NCI-H2029 treated with DMSO at 0.1 percent for 48 hours (cell line): ENCODE measurements at places on chromosomes 5 and 9.

DNA sequence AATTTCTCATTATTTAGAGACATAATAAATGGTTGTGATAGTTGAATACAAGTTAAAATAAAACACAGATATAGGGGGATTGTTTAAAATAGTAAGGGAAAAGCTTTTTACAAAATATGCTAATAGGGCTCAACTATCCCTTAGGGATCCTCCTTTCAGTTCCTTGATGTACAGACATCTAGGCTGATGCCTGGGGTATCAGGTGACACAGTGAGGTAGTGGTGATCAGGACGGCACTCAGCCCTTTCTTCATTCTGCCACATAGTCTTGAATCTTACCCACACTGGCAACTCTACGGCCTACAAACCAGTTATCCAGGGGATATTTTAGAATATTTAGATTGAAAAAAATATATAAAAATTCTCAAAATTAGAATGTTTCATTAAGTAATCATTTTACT is 12.5 kb upstream of the SLC35D2 start:
- no peak for DNase-seq

DNA sequence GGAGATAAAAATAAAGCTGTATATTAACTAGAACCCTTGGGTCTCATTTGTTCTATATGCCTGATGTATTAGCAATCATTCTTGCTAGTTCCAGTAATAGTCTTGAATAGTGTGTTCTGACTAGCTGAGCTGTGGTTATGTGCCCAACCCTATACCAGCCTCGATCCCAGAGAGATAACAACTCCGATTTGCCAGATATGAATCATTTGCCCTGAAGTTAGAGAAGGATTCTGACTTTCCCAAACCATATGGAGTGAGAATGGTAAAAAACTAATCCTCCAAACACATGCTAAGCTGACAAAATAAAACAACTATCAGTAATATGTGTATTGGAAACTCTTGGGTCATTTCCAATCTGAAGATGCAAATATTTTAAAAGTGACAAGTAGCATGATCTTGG is 64.8 kb downstream of the ALDH1A1 start:
- DNase-seq = no peak

GRCh38 chr5:14186059-14186830 is 43.1 kb downstream of the TRIO start:
- DNase-seq = peak; percentile 93

- no peak for DNase-seq
Observed at GRCh38 chr5:122067390-122067789, 10.7 kb downstream of the LOX start.

DNA sequence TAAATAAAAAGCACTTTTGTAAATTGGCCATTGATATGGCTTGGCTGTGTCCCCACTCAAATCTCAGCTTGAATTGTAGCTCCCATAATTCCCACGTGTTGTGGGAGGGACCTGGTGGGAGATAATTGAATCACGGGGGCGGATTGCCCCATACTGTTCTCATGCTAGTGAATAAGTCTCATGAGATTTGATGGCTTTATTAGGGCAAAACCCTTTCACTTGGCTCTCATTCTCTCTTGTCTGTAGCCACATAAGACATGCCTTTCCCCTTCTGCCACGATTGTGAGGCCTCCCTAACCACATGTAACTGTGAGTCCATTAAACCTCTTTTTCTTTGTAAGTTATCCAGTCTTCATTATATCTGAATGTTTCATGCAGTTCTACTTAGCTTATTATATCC is 153.2 kb downstream of the TARS1 start:
- DNase-seq = no peak

DNA sequence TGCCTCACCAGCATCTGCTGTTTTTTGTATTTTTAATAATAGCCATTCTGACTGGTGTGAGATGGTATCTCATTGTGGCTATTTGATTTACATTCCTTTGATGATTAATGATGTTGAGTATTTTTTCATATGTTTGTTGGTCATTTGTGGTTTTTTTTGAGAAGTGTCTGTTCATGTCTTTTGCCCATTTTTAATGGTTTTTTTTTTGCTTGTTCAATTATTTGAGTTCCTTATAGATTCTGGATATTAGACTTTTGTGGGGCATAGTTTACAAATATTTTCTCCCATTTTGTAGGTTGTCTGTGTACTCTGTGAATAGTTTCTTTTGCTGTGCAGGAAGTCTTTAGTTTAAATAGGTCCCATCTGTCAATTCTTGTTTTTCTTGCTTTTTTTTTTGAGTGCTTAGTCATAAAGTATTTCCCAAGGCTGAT is 148.1 kb downstream of the NPR3 start:
- no peak for DNase-seq

DNA sequence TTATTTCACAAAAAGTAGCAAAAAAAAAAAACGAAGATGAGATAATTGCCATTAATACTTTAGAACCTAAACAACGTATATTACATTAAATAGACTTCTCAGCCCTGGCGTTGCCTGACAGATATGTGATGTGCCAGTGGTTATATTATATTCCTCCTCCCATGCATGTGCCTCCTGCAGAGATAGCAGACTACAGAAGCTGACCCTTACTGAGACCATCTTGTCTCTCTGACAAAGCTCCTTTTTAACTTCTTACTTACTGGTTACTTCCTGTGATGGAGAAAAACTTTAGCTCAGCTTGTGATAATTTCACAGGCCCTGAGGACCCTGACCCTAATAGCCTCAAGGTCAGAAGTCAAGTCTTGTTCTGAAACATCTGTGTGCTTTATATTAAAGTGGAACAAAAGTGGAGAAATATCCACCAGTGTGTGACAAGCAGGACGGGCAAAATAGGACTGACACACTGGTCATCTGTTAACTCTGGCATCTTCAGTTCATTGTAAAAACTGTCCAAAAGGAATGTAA is 80.6 kb upstream of the POU5F2 start:
- no peak for DNase-seq

- DNase-seq = no peak
Observed at GRCh38 chr5:134506054-134507039, 19.1 kb upstream of the JADE2 start.

DNA sequence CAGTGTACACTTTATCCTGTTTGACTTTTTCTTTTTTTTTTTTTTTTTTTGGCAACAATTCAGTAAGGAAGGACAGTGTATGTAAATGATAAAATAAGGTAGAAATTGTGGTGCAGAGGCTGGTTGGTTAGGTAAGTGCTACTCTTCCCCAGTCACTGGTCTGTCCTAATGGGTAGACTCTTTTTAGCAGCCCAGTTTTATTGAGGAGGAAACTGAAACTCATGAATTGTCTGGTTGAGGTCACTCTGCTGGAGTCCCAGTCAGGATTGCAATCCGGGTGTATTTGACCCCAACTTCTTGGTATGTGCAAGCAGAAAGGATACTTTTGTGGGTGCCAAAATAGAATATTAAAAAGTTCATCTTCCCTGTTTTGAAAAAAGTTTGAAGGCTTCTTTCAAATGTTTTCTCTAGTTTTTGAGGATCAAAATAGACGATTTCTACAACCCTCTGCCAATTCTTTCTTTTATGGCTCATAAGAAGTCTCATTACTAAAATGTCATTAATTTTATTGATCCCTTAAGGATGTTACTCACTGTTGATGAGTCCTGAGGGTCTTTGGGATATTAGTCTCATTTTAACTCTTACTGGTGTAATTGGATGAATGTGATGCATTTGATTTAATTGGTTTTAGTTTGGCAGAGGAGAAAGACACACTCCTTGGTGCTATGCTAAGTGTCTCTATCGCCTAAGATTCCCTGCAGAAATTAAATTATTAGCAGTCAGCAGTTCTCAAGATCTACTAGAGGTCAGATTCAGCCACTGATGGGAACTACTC is 171.9 kb downstream of the KDM4C start:
- no peak for DNase-seq

DNA sequence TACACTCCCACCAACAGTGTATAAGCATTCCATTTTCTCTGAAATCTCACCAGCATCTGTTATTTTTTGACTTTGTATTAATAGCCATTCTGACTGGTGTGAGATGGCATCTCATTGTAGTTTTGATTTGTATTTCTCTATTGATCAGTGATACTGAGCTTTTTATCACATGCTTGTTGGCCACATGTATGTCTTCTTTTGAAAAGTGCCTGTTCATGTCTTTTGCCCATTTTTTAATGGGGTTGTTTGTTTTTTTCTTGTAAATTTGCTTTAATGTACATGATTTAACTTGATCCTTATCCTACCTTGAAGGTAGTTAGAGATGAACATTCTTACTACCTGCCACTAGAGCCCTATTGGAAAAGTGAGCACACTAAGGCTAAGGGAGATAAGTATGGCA is 151.2 kb upstream of the KIF2A start:
- DNase-seq = no peak
